DMS153 (cell line): ENCODE measurements at places on chromosomes 6 and 20.

DNA sequence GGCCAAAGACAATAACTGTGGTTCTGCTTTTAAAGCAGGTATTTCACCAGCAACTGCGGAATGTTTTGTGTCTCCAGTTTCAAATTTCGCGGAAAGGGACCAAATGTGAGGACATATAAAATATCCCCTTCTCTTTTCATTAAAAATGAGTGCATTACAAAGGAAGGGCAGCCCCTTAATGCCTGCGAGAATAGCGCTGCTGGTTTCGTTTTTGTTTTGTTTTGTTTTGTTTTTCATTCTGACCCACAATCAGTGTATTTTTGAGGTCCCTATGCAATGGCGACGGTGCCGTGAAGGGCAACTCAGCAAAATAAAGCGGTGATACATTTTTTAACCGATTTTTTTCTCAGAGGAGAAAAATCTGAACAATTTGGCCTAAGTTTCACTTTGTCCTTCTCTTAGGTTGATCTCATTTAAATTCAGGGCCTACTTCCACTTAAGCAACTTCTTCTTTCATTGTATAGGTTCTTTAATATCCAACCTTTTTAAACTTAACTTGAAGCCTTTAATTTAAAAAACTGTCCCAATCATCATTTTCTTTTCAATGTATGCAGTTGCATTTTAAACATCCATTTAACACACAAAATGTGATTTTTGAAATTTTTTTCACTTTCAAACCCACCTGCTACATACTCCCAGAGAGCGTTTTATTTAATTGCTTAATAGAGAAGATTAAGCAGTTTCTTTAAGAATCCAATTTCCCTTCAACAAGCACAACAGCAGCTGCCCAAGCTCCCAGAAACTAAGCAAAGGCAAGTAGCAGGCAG, 2.9 kb upstream of the HIVEP2 start:
- DNase-seq: no peak

DNA sequence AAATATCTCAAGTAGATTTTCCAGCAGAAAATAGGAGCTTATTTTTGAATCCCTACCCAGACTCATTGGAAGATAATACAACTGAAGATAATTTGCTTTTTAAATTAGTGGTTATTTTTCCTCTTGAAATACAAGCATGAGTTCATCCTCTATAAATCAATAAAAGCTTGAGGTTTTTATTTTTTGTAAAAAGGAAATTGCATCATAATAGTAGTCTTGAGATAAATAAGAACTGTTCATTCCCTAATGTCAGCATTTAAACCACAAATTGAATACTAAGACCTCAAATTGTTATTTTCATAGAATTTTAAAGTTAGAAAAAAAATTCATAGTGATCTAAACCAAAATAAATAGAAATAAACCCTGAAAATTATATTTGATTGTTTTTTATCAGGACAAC, 719.1 kb downstream of the CD109 start:
- DNase-seq: no peak

- DNase-seq: no peak
These were observed 324.9 kb downstream of the ARHGAP18 start for GRCh38 chr6:129385117-129385516.

DNA sequence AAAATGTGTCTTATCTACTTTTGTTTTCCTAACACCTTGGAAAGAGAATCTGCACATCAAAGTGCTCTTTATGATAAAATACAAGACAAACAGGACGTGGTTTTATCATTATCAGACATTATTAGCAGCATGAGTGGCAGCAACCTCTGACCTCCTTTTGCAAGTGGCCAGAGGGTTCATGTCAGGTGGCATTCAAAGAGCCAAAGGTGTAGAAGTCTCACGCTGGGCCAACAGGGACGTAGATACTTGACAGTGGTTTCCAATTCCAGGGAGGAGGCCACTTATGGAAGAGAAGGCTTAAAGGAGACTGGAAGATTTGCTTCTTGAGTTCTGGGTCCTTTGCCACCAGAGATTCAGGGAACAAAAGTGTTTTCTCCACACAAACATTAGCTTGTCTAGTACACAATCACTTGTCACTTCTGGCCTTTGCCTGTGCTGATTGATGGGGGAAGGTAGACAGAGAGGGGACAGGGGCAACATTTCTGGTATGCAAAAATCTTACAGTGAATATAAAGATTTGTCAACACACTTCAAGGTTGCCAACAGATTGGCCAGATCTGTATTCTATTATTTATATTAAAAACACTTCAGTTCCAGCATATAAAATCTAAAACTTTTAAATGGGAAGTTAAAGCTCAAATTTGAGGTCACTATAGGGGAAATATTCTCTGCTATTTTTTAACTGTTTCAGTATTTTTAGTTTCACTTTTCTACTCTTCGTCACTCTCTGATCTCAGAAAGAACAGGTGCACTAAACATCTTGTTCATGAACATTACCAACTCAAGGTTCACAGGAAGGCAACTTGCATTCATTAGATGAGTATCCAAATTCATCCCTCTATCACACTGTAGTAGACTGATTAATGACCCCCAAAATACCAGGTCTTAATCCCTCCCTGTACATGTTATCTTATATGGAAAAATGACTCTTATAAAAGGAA, 52.1 kb upstream of the FBXO30 start:
- DNase-seq: no peak

DNA sequence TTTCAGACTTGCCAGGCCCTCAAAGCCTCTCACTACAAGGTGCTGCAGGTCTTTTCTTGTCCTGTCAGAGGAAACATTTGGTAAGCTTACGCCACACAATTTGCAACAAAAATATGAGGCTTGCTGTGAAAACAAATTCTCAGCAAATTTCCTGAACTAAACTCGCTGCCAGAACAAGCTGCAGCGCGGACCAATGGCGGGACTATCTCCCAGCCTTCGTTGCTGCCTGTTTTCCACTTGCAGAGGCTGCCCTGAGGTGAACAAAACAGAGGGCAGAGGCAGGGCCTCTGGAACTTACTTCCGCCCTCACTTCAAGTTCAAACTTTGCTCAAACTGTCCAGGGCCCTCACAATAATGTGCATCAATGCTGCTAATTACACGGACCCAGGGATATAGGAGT, 12.4 kb downstream of the UQCC2 start:
- no peak for DNase-seq

GRCh38 chr6:123176706-123177105, 180.7 kb downstream of the CLVS2 start:
- DNase-seq: no peak

- DNase-seq: no peak
These were observed 13.2 kb upstream of the ASXL1 start for GRCh38 chr20:32344835-32345506.

DNA sequence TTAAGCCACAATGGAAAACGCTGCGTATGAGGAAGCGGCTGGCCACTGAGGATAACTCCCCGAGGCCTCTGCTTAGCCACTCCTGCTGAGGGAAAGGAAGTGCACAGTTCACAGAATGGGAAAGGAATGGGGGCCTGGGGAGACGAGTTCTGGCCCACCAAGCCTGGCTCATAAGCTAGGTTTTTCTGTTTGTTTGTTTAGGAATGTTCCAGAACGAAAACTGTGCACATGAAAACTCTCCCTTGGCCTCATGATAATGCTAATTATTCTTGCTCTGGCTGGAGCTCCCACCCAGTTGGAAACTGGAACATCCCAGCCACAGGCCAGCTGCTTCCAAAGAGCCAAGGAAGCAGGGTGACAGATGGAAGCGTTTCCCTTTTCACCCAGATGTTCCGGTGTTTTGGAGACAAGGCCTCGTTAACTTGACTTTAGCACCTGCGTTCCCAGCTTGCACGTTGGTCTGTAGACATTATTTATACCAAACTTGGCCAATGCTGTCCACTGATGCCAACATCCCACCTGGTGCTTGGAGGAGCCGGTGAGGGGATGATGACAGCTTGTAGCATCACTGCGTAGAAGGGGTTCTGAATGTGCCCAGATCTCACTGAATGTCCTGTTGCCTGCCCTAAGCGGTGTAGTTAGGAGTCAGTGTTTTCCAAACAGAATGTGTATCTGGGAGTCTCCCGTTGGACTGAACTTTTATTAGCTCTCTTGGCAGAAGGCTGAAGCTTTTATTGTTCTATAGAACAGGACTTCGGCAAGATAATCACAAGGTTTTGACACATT, 34.5 kb downstream of the APCDD1L start:
- DNase-seq: no peak

- DNase-seq: no peak
These were observed 265.2 kb upstream of the QKI start for GRCh38 chr6:163149279-163149848.

GRCh38 chr20:46640536-46641311, 10.5 kb downstream of the SLC13A3 start:
- no peak for DNase-seq

DNA sequence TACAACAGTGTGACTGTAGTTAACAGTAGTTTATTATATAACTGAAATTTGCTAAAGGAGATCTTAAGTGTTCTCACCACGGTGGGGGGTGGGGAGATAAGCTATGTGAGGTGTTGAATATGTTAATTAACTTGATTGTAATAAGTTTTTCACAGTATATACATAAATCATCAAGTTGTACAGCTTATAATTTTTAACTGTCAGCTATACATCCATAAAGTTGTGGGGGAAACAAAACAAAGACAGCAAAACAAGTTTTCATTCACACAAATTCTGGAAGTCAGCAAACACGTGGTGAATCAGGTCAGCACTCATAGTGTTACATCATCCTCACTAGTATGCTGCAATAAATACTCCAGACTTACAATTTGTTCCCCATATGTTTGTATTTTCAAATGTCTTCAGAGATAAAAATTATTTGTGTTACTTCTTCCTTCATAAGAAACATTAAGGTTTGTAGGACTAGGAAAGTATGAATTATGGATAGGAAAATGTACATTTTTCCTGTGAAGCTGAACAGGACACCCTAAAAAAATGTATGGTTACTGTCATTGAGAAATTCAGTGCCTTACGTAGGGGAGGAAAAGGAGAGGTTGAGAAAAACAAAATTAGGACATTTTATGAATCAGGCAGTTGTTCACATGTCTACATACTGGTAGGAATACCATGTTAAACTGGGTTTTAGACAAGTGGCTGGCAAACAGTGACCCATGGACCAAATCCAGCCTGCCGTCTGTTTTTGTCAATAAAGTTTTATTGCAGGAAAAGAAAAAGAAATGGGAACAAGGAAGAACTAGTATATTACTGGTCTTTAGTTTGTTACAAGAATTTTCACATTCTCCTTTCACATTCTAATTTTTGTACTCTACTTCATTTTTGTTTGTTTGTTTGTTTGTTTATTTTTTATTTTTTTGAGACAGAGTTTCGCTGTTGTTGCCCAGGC, 6.0 kb downstream of the SUMO4 start:
- DNase-seq: no peak

GRCh38 chr6:163342571-163343539, 71.7 kb upstream of the QKI start:
- DNase-seq: no peak

DNA sequence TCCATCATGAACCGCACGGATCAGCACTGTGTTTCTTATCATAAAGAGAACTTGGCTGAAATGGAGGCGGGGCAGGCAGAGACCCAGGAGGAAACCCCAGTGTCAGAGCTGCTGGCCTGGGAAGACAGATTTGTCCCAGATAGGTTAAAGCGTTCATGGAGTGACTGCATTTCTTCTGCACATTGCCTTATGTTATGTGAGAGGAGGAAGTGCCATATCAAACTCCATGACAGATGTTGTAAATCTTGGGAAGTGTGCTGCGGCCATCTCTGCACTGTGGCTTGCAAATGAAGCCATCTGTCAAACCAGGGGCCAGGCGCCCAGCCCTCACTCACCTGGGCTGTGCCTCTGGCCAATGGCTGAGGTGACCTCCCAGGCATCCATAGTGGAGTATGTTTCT, 163.0 kb downstream of the SLC24A3 start:
- DNase-seq: no peak

DNA sequence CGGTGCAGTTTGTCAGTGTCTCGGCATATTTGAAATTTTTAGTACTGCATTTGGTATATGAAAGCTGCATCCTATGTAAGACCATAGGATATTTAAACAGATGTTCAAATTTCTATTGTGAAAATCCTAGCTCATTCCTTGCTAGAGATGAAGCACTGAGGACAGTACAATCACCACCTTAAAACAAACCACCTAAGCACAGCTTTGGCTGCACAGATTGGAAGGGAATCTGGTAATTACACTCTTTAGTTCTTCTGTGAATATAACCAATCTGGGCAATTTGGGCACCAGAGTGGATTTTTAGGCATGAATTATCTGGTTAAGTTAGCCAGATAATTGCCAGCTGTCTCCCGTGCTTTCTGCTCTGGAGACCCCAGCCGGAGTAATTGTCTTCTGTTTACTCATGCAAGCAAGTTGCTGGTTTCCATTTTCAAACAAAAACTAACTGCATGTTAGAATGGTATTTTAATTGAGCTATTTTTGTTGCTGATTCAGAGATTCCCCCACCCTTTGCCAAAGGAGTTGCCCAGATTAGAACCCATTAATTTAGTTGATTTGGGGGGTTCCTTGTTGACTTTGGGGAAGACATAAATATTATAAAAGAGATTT, 36.9 kb downstream of the E2F3 start:
- no peak for DNase-seq

DNA sequence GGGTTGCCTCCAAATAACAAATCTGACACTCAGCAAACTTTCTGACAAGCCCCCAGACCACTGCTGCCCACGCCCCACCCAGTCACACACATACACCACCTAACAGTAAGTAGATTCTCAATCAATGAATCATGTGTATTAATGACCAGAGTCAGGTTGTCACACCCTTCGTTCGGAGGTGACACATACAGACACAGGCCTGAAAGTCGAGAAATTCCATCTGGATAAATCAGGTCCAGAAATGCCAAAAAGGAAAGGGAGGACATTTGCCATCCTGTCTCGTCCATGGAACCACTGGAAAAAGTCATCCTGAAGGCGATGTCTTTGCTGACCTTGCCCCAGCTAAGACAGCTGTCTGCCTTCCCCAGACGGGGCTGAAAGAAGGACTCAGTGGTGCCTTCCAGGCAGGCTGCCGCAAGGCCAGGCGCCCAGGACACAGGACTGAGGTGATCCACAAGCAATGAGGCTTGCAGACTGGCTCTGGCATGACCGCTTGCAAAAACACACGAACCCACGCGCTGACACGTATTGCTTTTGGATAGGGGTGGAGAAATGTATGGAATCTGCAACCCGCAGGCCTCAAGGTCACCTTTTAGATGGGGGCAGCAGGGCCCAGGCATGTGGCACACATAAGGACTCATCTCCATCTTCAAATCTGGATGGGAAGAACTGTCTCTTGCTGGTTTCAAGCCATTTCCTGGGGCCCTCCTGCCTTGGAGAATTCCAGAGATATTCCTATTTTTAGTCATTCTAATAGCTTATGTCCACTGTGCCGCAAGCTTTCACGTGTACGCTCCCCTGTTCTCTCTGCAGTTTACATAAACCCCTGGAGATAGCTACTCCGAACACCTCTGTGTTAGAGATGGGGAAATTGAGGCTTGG, 9.0 kb downstream of the NFATC2 start:
- DNase-seq: no peak
